ENCODE measurements at places on chromosomes 5 and 9.

GRCh38 chr5:178067755-178068154 is 45.6 kb upstream of the N4BP3 start:
- no peaks in the 10 kb centered on the region for H3K36me3 ChIP-seq
- peaks cover 24% of the 10 kb centered on the region for H3K27me3 ChIP-seq
- no peak overlapping the region for H3K27ac ChIP-seq
- no peak for DNase-seq
- H3K4me3 ChIP-seq = no peak overlapping the region
- H3K4me1 ChIP-seq = no peaks in the 10 kb centered on the region

DNA sequence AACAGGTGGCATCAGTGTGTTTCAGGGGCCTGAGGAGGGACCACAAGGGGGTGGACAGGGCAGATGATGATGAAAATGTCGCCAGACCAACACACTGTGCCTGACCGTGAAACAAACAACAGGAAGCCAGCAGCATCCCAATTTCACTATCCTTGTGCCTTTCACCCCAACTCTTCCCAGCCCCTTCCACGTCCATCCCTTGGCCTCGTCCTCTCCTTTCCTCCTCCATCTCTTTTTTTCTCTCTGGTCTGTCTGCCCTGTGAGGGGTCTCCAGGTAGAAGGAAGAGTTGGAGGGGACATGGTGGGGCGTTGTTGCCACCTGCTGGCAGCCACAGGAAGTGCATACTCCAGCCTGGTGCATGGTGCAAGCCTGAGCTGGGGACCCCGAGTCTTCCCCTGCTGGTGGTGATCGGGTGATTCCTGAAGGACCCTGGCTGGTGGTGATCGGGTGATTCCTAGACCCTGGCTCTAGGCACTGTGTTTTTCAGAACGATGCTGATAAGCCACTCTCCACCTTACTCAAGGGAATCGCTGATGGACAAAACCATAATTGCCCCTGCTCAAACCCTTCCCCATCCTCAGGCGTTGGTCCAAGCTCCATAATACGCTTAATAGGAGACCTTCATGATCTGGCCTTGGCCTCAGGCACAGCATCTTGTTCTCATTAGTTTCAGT is 21.7 kb upstream of the NSD1 start:
- no peaks in the 10 kb centered on the region for H3K27me3 ChIP-seq
- DNase-seq = peak; percentile 30
- no peaks in the 10 kb centered on the region for H3K36me3 ChIP-seq
- no peak overlapping the region for H3K4me3 ChIP-seq
- H3K27ac ChIP-seq = no peak overlapping the region
- no peaks in the 10 kb centered on the region for H3K4me1 ChIP-seq

DNA sequence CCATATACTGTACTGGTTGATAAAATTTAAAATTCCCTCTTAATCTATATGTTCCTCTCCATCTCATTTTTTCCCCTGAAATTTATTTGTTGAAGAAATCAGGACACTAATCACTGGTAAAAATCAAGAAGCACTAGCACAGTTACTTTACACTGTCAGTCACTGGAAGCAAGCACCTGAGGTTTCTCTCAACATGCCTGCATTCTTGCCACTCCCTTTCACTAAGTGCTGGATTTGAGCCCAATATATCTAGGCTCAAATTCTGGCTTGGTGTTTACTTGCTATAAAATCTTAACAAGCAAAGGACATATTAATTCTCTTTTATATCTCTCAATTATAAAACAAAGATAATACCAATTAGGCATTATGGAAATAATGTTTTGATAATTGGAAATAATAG is 58.6 kb downstream of the DIAPH1 start:
- no peaks in the 10 kb centered on the region for H3K36me3 ChIP-seq
- H3K4me3 ChIP-seq = no peak overlapping the region
- no peak for DNase-seq
- H3K4me1 ChIP-seq = peaks cover 7% of the 10 kb centered on the region
- peak overlapping the region; percentile 95 for H3K27ac ChIP-seq

GRCh38 chr9:131645078-131645776 is 94.6 kb downstream of the RAPGEF1 start:
- peaks cover 7% of the 10 kb centered on the region for H3K36me3 ChIP-seq
- no peak for DNase-seq
- no peaks in the 10 kb centered on the region for H3K27me3 ChIP-seq
- H3K4me3 ChIP-seq = no peak overlapping the region

DNA sequence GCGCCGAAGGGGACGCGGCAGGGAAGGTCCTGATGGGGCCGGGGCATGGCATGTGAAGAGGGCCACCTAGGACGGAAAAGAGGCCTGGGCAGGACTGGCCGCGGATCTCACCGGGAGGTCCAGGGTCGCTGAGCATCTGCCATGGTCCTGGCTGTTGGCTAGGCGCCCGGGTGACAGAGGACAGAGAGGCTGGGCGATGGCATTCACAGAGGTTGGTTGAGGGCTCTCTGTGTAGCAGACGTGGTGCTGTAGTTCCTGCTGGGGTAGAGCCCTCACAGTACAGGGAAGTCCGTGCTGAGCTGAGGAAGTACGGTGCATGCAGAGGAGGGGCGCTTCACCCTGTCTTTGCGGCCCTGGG is 427 bp downstream of the PCYOX1L start:
- peaks cover 7% of the 10 kb centered on the region for H3K36me3 ChIP-seq
- DNase-seq = no peak
- H3K27me3 ChIP-seq = no peaks in the 10 kb centered on the region
- H3K4me1 ChIP-seq = no peaks in the 10 kb centered on the region

- peaks cover 29% of the 10 kb centered on the region for H3K4me1 ChIP-seq
- no peaks in the 10 kb centered on the region for H3K36me3 ChIP-seq
- DNase-seq = peak; percentile 81
- no peak overlapping the region for H3K4me3 ChIP-seq
- H3K27ac ChIP-seq = peak overlapping the region; percentile 93
- H3K27me3 ChIP-seq = no peaks in the 10 kb centered on the region
These were observed 487.3 kb downstream of the CCDC171 start for GRCh38 chr9:16039988-16040761.

GRCh38 chr5:135606431-135606830 is 27.6 kb upstream of the CXCL14 start:
- peaks cover 14% of the 10 kb centered on the region for H3K27me3 ChIP-seq
- DNase-seq = no peak
- no peak overlapping the region for H3K27ac ChIP-seq
- H3K4me3 ChIP-seq = no peak overlapping the region
- no peaks in the 10 kb centered on the region for H3K4me1 ChIP-seq
- H3K36me3 ChIP-seq = no peaks in the 10 kb centered on the region

DNA sequence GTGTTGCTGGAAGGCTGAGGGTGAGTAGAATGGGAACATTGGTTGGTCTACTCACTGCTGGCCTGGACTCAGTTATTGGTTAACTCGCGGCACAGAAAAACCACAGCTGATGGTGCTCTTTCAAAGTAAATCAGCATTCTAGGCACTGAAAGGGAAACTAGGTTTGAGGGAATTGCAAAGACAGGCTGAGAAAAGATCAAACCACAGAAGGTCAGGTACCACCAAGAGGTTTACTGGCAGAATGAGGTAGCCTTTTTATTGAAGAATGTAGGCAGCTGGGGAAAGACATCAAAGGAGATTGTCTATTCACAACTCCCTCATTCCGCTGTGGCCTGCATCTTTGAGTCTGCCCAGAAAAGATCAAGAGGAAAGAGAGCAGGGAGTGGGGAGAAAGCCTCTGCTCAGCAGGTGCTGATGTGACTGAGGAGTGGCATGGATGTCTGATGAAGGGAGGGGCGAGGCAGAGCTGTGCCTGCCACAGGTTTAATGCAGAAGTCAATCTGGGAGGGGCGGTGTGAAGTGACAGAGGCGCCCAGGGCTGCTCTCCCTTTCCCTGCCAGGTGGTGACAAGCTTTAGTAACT is 255.5 kb downstream of the MAN2A1 start:
- H3K27me3 ChIP-seq = peaks cover 2% of the 10 kb centered on the region
- H3K4me3 ChIP-seq = no peak overlapping the region
- no peaks in the 10 kb centered on the region for H3K4me1 ChIP-seq
- H3K36me3 ChIP-seq = no peaks in the 10 kb centered on the region
- H3K27ac ChIP-seq = no peak overlapping the region

All from IMR-90 (cell line).